ENCODE measurements at places on chromosomes 3 and 15.

DNA sequence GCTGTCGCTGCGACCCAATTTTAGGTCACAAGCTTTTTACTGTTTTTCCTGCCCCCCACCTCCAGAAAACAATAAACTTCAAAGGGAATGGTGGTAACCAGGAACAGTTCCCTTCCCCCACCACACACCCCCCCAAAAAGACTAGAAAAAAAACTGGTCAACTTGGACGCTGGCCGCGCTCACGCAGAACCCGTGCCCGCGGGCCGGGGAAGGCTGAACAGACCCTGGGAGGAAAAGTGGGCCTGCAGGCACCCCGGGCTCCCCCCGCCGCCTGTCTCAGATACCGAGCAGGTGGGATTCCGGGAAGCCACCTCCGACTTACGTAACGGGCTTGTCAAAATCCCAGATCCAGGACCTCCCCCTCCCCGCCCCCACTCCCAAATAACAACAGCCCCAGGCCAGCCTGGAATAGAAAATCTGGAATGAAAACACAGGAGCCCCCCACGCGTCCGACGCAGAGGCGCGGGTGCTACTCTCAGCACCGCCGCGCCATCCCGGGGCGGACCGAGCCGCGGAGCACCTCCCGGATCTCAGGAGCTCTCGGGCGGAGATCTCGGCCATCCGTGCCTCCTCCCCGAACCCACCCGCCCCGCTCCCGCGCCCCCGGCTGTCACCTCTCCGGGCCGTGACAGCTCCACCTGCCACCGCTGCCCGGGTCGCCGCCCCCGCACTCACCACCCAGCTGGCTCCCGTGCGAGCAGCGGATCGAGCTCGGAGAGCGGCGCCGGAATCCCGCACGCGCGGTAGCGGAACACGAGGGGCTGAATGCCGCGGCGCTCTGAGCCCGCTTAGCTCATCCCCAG, 557 bp downstream of the DENND4A start:
- DNase-seq = peak; percentile 62

DNA sequence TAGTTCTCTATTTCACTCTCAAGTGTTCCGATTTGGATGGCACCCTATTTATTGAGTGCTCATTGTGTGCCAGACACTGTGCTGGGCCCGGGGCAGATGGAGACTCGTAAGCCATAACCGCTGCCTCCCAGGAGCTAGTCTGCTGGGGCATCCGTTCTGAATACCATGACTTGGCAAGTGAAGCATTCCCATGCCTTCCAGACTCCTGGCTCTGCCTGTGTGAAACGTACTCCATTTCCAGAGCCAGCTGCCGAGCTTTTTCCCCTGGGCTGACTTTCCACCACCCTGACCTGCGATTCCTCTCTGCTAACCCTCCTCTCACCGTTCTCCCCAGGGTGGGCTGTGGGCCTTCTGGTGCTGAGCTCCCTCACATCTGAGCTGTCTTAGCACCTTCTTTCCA, 303.1 kb upstream of the CTDSPL start:
- DNase-seq = no peak

- DNase-seq = peak; percentile 61
Measured at GRCh38 chr3:9778143-9779074, 8.7 kb upstream of the CAMK1 start.

- DNase-seq = peak; percentile 64
Measured at GRCh38 chr3:184129012-184129411, 6.1 kb upstream of the EIF2B5 start.

DNA sequence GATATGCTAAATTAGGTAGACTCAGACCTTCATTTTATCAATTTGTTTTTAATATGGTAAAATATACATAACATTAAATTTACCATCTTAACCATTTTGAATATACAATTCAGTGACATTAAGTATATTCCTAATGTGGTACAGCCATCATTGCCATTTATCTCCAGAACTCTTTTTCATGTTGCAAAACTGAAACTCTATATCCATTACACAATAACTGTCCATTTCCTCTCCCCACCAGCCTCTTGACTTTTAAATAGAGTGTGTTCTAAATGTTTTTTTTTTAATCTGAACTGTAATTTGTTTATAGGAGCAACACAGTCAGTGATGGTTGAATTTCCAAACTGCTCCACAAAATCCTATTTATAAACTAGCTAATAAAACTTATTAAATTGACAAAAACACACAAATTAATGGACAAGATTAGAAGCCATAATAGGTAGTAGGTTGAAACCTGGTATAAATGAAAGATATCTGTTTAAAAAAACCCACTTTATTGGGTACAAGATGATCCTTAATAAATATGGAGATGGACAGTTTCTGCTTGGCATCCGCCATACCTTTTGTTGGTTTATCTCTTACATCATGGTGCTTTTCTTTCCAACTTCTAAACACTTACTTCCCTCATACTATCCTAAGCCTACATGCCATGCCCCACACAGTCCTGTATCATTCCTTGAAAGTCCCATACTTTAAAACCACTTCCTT, 142.4 kb downstream of the ZPLD1 start:
- no peak for DNase-seq

DNA sequence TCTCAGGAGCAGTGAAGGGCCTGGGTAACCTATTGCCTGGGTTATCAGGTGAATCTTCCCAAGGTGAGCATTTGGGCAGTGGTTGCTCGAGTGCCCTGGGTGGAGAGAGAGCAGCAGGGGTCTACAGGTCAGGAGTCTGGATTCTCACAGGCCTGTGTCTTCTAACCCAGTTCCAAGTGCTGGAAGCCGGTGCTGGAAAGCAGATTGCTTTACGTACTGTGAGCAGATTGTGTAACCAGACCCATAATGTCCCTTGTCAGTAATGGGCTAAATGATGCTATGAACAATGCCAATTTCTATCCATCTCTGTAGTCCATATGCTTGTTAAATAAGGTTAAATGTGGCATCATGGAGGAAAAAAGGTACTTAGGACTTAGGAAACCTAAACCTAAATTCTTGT, 106.5 kb downstream of the TPRG1 start:
- no peak for DNase-seq

DNA sequence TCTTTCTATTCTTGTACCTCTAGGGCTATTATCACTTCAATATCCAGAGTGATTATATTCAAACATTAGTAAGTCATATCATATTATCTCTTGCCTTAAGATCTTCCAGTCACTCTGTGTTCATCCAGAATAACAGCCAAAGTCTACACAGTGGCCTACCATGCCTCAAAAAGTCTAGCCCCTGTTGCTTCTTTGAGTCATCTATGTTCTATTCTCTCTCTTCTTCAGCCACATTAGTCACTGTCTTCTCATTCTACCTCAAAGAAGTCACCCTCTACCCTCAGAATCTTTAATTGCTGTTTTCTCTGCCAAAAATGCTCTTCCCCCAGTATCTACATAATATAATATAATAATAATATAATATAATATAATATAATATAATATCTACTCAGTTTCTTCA, 356.0 kb downstream of the NLGN1 start:
- DNase-seq = peak; percentile 51

GRCh38 chr15:98791046-98791701, 142.8 kb downstream of the IGF1R start:
- DNase-seq = no peak

GRCh38 chr15:101709466-101709865, 14.8 kb downstream of the TARS3 start:
- no peak for DNase-seq

- DNase-seq = no peak
Measured at GRCh38 chr3:28672406-28672805, 323.8 kb upstream of the AZI2 start.

DNA sequence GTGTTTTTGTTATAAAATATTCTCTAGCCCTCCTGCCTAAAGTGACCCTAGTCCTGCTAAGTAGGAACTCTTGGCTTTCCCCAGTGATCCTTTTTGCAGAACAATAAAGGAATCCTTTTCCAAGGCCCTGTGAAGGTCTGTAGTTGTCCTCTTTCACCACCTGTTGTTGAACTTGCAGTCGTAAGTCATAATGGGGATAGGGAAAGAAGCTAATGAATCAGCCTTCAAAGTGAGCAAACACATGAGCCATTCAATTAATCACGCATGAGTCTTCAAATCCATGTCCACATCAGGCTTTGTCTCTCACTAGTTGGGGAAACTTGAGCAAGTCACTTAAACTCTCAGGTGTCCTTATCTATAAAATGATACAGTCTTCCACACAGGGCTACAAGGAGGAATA, 27.6 kb downstream of the ZNF860 start:
- DNase-seq = peak; percentile 49

DNA sequence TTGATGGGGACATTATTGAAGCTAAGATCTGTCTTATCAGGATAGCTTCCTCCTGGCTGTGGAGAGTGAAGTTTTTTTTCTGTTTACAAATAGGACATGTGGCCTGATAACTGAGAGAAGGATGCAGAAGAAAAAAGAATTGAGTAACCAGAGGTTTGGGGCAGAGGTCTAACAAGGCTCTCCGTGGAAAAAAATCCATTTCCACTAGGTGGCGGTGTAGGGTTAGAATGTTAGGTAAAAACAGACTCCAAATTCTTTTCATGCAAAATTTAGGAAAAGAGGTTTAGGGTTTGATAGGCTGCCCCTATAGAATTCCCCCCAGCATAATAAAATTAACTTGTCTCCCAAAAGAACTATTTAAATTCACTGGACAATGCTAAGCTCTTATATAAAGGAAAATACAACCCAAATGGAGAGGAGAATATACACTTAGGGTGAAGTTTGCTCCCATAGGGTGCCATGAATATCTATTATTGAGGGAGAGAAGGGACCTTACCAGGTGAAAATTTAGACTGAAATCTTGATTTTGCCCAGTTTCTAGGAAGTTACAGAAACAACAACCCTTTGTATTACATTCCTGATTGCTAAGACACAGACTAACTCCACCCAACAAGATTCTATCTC, 1560.4 kb downstream of the OTOL1 start:
- peak; percentile 72 for DNase-seq

- peak; percentile 73 for DNase-seq
Measured at GRCh38 chr15:58770519-58770856, 614 bp upstream of the MINDY2 start.

DNA sequence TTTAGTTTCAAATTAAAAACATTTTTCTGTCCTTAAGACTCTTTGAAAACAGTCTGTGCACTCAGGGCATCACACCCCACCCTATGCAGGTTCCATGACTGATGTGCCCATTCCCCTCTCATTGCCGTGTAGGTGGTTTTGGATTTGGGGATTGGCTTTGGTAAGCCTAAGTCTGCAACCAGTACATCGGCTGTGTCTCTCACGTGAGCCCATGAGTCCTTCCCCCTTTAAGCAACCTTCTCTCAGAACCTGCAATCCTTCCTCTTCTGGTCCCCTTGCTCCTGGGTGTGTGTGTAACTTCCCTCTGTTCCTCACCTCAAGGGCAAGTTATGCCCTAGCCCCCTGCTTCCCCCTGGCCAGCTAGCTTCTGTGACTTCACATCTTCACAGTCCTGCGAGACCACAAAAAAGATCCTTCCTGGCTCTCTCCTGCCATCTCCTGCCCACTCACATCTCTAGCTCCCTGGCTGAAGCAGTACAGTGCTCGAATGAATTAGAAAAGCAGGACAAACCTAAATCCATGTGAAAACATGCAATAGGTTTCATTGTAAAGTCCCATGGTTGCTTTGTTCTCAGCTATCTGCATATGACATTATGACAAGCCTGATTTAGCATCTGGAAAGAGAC, 126.7 kb downstream of the UACA start:
- DNase-seq = no peak

- no peak for DNase-seq
Measured at GRCh38 chr3:4600493-4600892, 107.3 kb downstream of the ITPR1 start.

DNA sequence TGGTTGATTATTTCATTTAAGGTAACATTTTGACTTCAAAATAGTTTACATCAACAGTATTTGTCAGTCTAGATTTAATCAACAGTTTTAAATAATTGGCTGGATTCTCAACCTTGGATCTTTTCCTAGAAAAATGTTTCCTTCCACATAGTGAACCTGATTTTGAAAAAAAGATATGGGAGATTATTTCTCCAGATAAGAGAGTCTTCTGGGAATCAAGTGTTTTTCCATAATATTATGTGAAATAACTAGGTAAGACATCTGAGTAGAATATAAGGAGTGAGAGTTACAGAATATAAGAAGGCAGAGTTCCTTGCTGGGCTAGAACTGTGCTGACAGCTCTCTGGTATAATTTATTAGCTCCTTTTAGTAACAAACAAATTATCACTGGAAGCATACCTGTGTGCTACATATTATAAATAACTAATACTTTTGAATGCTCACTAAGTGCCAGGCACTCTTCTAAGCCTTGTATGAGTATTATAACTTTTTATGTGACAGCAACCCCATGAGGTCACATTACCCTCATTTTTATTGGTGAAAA, 18.8 kb upstream of the TNFSF10 start:
- no peak for DNase-seq

GRCh38 chr3:94336046-94336753, 273.3 kb downstream of the NSUN3 start:
- DNase-seq = peak; percentile 57

DNA sequence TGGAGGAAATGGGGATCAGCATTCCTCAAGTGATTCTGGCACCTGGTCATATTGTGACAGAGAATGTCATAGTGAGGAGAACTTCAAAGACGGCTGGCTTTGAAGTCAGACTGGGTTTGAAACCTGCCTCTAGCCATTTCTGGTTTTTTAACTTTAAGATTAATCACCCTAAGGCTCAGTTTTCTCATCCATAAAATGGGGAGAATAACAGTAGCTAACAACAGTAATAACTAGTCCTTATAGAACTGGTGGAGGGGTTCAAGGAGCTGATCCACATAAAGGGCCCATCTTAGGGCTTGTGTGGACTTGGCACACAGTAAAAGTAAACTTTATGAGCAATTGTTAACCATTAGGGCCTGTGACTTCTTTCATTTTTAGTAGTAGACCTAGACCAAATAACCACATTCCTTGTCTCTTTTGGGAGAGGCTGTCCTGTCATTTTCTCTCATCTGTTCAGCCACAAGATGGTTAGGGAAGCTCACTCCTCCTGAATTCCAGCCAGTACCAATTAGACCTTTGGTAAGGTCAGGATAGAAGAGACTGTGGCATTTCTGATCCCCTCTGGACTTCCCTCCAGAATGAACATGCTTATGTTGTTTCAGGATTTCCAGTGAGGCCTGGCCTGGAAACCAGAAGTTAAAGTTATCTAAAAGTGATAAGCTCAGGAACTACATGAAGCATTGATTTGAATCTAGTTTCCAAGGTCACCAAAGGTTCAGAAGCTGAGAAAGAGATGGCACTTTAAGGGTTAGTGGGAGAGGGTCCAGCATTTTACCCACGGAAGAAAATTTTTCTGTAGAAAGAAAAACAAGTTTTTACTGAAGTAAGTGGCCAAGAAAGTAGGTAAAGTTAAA, 159.3 kb upstream of the DPH6 start:
- DNase-seq = no peak

GRCh38 chr3:73874606-73875369, 250.0 kb upstream of the PDZRN3 start:
- DNase-seq = no peak

GRCh38 chr15:95591270-95591669, 739.2 kb upstream of the NR2F2 start:
- no peak for DNase-seq

DNA sequence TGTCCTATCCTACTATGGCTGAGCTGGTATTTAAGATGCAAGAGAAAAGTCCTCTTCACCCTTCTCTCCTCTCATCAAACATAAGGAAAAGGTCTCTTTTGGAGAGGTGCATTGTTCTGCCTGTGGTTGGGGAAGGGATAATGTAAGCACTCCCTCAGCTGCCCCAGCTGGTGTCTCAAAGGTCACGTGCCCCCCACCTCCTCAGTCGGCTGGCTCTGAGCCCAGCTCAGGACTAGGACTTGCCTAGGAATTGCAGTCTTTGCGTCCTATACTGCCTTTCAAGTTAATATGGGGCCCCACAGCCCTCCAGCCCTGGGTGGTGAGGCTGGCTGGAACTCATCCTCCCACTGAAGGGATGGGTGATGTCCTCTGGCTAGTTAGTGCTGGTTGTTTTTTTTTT, 29.7 kb downstream of the OR4F15 start:
- no peak for DNase-seq
